ENCODE measurements at places on chromosomes 12 and 14. TPM values are rescaled to one million over a fixed set of nuclear protein-coding genes. Genes with fewer than 3 reads are reported as not detected.

The PLA2G1B gene
- not detected for total RNA-seq

The POLE2 gene
- 0.94 TPM for total RNA-seq

The CYP27B1 gene
- 0.31 TPM for total RNA-seq

The SOX5 gene
- 6.4 TPM for total RNA-seq

The SPTB gene
- 1.1 TPM for total RNA-seq

Measured in gastroesophageal sphincter (tissue), 4 donors.